ENCODE measurements at places on chromosomes 11 and 22.

DNA sequence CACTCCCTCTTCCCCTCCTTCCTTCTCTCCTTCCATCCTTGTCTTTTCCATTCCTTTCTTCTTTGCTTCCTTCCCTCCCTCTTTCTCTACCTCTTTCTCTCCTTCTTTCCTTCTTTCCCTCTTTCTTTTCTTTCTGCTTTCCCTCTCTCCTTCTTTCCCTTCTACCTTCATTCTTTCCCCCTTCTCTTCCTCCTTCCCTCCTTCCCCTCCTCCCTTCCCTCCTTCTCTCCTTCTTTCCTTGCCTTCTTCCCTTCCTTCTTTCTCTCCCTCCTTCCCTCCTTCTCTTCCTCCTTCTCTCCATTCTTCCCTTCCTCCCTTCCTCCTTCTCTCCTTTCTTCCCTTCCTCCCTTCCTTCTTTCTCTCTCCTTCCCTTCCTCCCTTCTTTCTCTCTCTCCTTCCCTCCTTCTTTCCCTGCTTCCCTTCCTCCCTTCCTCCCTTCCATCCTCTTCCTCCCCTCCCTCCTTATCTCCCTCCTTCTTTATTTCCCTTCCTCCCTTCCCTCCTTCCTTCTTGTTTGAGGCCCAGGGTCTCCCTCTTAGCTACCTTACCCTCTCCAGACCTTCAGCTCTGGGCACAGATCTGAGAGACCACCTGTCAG lies 77.0 kb downstream of the BUD13 start:
- no peak for DNase-seq

GRCh38 chr11:111922803-111923202 lies 4.1 kb downstream of the C11orf52 start:
- DNase-seq = no peak

- no peak for DNase-seq
These were observed 2.1 kb downstream of the TP53AIP1 start for GRCh38 chr11:128940603-128941002.

GRCh38 chr22:48737461-48738203 lies 1090.0 kb downstream of the BRD1 start:
- DNase-seq = no peak

DNA sequence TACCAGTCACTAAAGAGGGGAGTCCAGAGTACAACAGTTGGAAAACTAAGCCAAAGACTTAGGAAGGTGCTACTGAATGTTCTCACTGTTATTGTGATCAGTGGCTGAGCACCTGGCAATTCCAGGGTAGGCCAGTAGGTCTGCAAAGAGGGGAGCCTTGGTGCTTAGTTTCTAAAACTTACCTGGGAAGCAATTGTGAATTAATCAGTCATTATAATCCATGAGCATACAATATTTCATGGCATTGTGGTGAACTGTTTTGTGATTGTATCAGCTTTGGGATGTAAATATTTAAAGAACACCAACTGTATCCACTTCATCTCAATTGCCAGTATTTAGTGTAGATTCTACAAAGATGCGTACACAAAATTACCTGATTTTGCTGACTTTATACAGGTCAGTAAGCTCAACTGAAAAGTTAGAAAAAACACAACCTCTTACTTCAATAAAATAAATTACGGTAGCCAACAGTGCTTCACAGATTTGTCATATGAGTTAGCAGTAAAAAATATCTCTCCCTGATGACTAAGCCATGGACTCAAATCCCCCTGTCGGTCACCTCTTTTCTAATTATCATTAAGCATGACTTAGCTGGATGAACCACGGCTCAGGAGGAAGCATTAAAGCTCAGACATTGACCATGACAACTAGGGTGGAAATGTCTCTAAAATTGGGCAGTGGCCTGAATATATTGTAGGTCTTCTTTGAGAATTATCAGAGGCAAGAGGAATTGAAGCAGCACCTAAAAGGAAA lies 30.8 kb upstream of the SORL1 start:
- DNase-seq = no peak

Data from CD4-positive, alpha-beta T cell treated with Interleukin-10 for 1 hour (primary cell).